ENCODE measurements at places on chromosomes 7 and 10.

- no peak for DNase-seq
Measured at GRCh38 chr10:32889631-32890212, 68.3 kb downstream of the ITGB1 start.

- DNase-seq: no peak
Measured at GRCh38 chr10:103645141-103646054, 151.9 kb downstream of the NEURL1 start.

DNA sequence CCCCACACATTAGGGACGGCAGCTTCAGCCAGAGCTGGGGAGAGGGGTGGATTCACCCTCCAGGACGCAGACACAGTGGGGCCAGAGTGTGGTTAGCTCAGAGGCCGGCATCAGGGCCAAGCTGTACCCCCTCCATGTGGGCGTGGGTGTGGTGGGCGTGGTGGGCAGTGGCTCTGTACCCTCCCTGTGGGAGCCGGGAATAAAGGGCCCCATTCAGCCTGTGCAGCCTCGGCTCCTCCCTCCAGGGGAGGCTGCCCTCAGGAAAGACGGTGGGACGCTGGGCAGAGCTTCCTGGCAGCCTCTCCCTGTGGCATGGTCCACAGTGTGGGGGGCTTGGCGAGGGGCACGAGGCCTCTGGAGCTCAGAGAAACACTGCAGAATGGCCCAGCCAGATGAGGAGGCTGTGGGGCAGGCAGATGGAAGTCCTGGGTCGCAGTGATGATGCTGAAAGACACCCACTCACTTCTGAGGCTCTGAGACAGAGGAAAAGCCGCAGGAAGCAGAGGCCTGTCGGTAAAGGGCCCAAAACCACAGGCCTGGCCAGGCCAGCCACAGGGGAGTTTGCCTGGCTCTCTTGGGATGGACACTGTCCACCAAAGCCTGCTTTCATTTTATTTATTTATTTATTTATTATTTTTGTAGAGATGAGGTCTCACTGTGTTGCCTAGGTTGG lies 108.0 kb downstream of the SH3PXD2A start:
- no peak for DNase-seq

DNA sequence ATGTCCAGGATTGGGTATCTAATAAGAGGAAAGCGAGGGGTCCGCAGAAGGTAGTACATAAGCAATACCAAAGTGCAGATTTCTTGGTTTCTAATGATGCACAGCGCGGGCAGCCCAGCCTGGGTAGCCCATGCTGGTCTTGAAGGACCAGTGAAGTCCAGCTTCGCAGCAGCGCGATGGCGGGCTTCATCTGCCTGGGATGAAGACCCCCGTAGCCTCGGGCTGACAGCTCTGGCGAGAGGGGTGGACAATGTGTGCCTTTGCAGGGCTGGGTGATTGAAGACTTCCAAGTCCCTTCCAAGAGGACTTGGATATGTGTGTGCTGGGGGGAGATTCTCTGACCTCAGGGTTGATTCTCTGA lies 2.2 kb downstream of the SORCS3 start:
- no peak for DNase-seq

DNA sequence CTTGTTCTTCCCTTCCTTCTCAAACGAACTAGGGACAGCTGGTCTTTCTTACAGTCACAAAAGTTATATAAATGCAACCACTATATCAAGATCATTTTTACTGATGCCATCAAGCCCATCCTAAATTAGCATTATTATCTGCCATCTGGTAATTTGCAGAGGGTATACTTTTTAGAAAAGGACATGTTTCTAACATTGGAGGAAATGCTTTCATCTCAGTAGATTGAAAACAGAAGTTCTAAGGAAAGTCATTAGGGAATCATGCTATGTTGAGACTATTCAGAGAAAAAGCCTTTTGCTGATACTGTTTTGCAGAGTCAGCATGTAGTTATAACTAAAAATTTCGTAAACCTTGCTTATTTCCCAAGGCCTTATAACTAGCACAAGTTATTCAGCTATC lies 146.7 kb downstream of the WNT2 start:
- no peak for DNase-seq

GRCh38 chr10:81978238-81978637 lies 103.2 kb downstream of the NRG3 start:
- DNase-seq: no peak

DNA sequence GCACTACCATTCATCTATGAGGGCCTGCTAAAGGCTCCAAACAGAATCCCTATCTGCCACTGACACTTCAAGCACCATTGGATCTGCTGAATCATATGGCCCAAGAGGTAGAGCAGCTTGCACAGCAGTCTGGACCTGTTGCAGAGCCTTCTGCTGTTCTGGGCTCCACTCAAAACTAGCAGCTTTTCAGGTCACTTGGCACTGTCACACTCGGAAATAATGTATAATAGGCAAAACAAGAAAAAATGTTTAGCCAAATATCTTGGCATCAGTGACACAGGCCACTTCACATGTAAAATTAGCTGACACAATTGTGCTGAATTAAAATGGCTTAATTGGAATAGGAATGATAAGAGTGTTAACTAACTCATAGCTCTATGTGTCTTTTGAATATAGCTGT lies 1182.9 kb upstream of the LRRTM3 start:
- no peak for DNase-seq

DNA sequence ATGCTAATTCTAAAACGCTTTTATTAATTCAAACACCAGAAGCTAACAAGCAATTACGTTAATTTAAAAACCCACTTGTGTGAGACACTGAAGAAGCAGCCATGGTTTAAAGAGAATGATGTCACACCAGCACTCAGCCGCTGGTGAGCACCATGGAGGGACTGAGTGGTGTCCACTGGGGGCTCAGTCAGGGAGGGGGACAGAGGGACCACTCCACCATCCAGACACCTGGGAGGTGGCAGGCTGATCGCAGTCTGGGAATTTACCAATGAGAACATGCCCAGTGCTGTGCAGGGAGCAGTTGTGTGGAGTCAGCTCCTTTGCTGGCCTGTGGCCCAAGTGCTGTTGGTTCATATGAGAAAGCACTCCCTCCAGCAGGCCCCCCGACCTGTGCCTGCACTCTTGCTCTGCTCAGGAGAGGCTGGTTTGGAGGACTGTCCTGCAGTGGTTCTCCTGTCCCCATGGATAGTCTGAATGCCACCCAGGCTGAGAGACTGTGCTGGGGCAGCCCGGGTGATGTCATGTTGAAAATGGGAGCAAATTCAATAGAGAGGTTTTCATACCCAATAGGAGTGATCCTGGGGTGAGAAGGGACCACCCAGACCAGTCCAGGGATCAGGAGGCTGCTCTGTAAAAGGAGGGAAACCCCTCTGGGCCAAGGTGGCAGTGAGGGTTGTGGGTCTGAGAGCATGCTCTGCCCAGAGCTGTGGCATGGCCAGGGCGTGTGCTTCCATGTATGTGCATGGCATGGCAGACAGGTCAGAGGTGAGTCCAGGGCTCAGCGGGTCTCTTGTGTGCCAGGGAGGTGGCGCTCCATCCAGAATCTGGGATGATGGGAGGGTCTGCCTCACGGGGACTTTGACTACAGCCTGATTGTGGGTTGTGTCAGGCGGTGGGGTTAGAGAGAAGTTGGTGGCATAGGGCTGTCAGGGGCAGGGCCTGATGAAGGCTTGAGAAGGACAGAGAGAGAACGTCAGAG lies 12.7 kb downstream of the ADCY1 start:
- DNase-seq: no peak

DNA sequence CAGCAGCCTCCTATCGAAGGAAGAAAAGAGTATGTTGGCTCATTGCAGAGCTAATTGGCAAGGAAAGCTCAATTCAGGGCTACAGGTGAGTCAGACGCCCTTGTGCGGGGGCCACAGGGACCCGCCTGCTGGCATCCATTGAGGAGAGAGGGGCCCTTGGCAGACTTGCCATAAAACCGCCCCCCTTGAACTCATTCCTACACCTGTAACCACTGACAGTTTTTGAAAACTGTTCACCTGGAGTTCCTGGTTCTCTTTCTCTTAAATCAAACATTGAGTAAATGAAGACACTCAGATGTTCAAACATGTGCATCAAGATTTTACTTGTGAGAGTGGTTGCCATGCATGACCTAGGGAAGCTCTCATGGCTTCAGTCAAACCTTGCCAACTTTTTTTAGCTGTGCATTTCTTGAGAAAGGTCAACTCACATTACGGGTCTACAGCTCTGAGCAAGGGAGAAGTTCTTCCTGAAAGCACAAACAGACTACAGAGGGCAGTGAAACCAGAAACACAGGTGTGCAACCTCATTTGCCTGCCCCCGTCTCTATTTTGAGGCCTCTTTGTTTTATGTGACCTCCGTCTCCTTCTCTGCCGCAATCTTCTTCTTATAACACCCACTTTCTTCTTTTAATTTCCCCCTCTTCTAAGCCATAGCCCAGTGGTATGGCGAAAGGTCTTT lies 87.8 kb downstream of the TBXAS1 start:
- DNase-seq: peak; percentile 20

Data from activated CD4-positive, alpha-beta T cell treated with anti-CD3 and anti-CD28 coated beads, Interleukin-2, Interleukin-4, amounts not matched to agents 100 ng/mL and 50 ng/mL, durations not matched to agents 16 hours and 8 hours (primary cell).